ENCODE measurements at places on chromosomes 5 and 9.

- no peak for DNase-seq
Measured at GRCh38 chr9:94699715-94700373, 26.7 kb upstream of the AOPEP start.

GRCh38 chr9:115594557-115594956, 476.6 kb upstream of the TNC start:
- DNase-seq, result no peak

GRCh38 chr5:177355868-177356168, 1.9 kb upstream of the RGS14 start:
- DNase-seq, result no peak

DNA sequence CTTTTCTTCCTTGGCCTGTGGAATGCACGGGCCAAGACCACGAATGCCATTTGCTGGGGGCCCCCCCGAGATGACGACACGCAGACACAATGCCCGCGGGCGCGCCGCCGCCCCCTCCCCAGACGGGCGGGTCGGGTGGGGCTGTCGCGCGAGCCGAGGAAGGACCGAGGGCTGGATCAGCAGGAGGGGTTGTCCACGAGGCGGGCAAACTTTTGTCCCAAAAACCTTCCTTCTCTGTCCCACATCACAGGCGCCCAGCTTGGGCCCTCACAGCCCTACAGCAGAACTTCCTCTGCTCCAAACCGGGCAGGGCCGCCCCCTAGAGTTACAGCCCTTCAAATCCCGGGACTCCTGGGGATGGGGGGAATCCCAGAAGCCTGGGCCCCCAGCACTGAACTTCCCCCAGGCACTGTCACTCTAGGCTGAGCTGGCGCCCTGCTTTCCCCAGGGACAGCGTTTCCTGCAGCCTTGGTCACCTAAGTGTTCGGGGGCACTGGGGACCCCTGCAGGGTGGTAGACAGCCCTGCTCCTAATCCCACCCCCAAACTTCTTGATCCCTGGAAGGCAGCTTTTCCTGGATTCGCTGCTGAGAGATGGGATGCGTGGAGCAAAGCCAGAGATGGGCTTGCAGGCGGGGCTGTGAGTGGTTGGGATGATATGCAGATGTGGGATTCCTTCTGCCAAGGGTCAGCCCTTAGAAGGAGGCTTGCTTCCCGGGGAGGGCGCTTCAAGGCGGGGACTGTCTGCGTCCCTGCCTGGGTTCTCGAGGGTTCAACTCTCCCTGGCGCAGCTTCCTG, 980 bp downstream of the COL5A1 start:
- DNase-seq, result no peak

- DNase-seq, result no peak
Measured at GRCh38 chr9:37421914-37422288, 595 bp upstream of the GRHPR start.

DNA sequence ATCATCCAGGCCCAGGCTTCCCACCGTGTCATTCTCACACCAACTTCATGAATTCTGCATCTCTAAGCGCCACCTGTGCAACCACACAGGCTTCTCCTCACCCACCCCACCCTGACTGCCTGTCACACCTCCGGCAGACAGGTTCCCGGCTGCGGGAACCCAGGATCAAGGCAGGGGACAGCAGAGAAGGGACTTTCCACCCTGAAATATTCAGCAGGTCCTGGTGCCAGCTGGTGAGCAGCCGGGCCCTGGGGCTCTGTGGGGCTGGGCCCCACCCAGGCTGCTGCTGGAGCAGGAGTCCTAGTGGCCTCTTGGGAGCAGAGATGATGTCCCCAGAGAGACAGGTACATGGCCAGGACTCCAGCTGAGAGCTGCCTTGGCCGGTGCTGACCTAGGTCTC, 12.7 kb downstream of the ANXA6 start:
- DNase-seq, result no peak

DNA sequence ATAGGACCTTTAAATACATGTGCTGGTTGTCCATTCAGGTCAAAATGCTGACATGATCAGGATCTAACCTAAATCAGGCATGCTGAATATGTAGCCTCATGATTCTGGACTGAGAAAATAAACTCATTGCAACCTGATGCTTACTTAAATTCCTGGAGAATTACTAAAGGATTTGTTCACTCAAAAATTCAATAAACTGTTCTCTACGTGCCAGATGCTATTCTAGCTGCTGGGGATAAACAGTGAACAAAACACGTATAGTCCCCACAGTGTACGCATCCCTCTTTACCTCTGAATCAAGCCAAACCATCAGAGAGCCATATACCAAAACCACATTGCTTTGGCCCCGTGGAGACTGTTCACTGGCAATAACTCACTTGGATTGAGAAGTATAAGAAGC, 6.1 kb downstream of the SCAI start:
- no peak for DNase-seq

GRCh38 chr5:79872291-79872690, 118.8 kb downstream of the MTX3 start:
- DNase-seq, result no peak

GRCh38 chr5:175728316-175728715, 70.4 kb downstream of the HRH2 start:
- no peak for DNase-seq

GRCh38 chr5:20034717-20035116, 46.7 kb upstream of the CDH18 start:
- no peak for DNase-seq

DNA sequence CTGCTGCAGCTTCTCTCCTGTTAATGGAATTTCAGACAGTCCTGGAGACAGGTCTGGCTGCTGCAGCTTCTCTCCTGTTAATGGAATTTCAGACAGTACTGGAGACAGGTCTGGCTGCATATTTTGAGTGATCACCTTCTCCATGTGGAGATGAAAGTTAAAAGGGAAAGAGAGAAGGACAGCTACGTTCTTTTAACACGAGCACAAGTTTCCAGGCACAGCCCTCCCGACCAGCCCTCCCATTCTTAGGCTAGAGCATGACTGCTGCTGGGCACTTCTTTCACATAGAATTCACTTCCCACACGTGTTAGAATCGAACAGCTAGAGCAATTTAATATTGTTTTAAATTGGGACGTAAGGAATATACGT, 133.3 kb upstream of the DMRT1 start:
- no peak for DNase-seq

DNA sequence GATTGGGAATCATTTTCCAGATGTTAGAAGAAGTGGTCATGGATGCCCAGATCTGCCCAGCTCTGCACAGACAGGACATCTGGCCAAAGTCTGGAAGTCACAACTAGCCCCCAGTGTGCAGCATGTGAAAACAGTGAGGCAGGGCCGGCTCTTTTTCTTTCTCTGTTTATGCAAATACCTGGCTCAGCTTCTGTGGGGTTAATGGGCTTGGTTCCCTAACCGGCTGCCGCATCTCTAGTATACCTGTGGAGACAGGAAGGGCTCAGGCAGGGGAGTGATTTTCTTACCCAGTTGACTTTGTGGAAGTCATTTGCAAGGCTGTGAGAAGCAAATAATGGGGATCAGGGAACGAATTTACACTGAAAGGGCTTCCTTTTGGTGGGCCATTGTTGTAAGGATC, 254.8 kb upstream of the PANK3 start:
- DNase-seq, result no peak

- DNase-seq, result no peak
Measured at GRCh38 chr5:59840200-59840601, 53.3 kb downstream of the PDE4D start.

GRCh38 chr9:124884376-124884775, 22.4 kb downstream of the ARPC5L start:
- DNase-seq, result no peak

- no peak for DNase-seq
Measured at GRCh38 chr5:110815916-110816605, 77.3 kb downstream of the SLC25A46 start.

- no peak for DNase-seq
Measured at GRCh38 chr5:72920690-72921502, 34.9 kb upstream of the FCHO2 start.

DNA sequence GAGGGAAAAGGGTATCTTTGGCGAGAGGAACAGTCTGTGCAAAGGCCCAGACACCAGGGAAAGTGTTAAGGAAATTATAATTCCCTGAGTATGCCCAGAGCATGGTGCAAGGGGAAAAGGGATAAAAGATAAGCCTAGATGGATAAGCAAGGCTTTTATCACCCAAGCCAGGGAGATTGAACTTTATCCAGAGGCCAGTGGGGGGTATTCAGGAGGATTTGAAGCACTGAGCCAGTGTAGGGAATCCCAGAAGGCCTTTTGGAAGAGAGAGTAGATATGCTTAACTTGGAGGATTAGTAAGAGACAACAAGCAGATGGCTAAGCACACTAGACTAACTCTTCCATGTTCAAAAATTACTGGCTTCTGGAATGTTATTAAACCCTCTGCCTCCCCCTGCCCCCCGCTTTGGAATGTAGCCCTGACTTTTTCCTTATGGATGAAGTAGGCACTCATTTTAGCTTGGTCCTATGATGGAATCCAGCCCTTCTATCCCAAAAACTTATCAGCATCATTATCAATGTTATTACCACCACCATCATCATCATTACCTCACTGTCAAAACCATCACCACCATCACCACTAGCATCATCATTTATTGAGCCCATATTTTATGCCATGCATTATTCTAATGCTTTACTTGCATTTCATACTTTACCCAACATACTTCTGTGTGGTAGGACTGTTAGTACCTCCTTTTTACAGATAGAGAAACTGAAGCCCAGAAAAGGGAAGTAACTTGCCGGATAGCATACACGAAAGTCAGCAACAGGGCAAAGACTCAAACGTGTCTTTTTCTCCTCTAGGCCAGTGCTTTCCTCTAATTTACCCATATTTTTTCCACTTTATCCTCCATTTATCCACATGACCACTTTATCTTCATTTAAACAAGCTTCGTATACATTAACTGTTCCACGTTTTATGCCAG, 237.0 kb downstream of the PAPPA start:
- no peak for DNase-seq

GRCh38 chr5:160357394-160357793, 13.0 kb downstream of the C1QTNF2 start:
- DNase-seq, result no peak

GRCh38 chr9:133119103-133119845, 1.8 kb downstream of the RALGDS start:
- peak; percentile 68 for DNase-seq

- DNase-seq, result peak; percentile 30
Measured at GRCh38 chr9:132372177-132373095, 17.6 kb upstream of the SETX start.

- DNase-seq, result no peak
Measured at GRCh38 chr5:142263346-142263745, 61.5 kb downstream of the SPRY4 start.

- no peak for DNase-seq
Measured at GRCh38 chr5:17005107-17005828, 69.2 kb upstream of the MYO10 start.

GRCh38 chr5:124524552-124525232, 221.7 kb downstream of the ZNF608 start:
- no peak for DNase-seq

DNA sequence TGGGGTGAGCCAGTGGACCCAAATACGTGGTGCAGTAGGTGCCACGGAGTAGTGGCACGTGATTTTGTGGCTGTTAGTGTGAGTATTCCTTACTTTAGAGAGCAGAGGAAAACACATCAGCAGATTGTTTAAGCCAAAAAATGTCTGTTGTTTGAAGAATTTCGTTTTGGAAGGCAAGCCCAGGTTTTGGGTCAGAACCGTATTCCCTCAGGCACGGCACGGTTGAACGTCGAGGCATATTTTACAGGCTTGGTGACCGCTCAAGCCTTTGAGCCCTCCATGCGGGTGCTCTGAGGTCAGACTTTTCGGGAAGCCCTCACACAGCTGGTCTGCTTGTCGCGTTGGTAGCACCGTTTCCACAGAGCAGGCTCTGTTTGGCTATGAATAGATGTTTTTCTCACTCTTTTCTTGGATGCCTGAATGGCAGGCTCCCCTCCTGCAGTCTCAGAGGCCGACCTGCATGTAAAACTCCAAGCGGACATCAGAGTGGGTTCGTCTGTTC, 27.2 kb downstream of the NEK6 start:
- DNase-seq, result no peak

DNA sequence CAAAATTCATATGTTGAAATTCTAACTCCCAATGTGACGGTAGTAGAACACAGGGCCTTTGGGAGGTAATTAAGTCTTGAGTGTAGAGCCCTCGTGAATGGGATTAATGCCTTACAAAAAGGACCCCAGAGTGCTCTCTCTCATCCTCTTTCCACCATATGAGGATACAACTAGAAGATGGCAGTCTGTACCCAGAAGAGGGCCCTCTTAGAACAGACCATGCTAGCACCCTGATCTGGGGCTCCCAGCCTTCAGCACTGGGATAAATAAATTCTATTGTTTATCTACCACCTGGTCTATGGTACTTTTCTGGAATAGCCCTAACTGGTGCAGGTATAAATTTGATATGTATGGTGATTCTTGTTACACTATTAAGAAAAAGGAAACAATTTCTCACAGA, 332.3 kb downstream of the BRINP1 start:
- DNase-seq, result no peak

- no peak for DNase-seq
Measured at GRCh38 chr9:113675475-113675941, 200.6 kb upstream of the ZNF618 start.

GRCh38 chr5:64690417-64691151, at the start of gene SHISAL2B:
TSS of gene SHISAL2B (plus strand) at chr5:64690503. CDS start at chr5:64690624, 121 bp downstream.
- no peak for DNase-seq

- no peak for DNase-seq
Measured at GRCh38 chr9:21210311-21210710, 3.4 kb upstream of the IFNA10 start.

DNA sequence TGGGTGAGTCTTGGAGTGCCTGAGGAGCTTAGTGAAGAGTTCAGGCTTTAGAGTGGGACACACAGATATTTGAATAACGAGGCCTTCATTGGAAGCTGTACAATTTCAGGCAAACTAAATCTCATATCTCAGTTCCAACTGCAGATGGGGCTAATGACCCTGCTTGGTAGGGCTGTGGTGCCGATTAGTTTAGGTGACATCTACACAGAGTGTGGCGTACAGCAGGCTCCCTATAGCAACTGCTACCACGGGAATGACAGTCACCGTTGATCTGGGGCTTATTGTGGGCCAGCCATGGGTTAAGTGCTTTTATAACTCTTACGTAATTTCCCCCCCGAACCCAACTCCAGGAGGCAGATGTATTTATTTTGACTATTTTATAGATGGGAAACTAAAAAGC, 70.8 kb downstream of the FAT2 start:
- no peak for DNase-seq

GRCh38 chr5:89281211-89281610, 398.2 kb upstream of the MEF2C start:
- no peak for DNase-seq
